Activated T-cell treated with anti-CD3 and anti-CD28 coated beads, Interleukin-2, amount 50 U/mL, for 72 hours (primary cell): ENCODE measurements at places on chromosomes 11 and 22.
A peak's percentile ranks its signal among the peaks of the same experiment; 100 is the strongest.

- no peak for DNase-seq
Measured at GRCh38 chr11:118908901-118909618, 16.7 kb downstream of the BCL9L start.

- DNase-seq: no peak
Measured at GRCh38 chr11:126930091-126930841, 70.3 kb downstream of the KIRREL3 start.

DNA sequence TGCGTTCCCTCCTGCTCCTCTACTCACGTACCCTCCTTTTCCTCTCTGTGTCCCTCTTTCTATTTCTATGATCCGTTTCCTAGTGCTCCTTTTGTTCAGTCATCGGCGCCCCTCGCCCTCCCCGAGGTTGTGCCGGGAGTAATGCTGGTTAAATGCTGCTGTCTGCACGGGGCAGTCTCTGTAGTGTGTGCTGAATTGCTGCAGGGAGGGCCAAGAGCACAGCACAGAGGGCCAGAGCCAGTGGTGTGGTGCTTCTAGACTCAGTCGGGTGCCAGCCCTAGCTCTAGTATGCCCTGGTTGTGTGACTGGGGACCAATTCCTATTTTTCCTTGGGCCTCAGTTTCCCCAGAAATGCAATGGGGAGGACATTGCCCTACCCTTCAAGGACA lies 98.3 kb downstream of the PKNOX2 start:
- DNase-seq: no peak

- no peak for DNase-seq
Measured at GRCh38 chr11:11468954-11469353, 115.9 kb upstream of the CSNK2A3 start.

DNA sequence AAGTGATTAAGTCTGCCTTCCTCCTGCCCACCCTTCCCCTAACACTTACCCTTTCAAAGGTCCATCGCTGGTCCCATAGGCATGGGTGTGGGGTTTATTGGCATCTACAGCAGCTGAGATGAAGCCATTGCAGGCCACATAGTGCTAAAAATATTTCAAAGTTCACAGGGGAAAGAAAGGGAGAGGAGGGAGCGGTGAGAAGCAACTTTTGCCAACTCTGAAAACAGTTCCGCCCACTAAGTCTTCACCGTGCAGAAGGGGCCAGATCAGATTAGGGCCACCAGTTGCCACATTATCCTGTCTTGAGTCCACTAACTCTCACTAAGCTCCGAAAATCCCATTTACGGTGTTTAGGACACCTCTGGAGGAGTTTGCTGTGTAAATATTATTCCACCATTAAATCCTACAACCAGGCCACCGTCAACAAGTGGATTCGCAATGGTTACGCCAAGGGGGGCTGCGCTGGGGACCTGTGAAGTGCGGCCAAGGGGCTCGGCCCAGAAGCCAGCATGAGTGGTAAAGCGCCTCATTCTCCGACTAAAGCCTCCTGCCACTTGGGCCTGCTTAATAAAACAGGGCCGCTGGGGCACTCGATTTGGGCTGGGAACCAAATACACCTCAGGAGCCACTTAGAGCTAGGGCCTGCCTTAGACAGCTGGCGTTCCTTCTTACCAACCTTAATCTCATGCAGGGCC lies 534.9 kb downstream of the MIAT start:
- DNase-seq: no peak

- no peak for DNase-seq
Measured at GRCh38 chr22:49152939-49153770, 674.5 kb downstream of the BRD1 start.

- no peak for DNase-seq
Measured at GRCh38 chr22:17331690-17332089, 37.6 kb upstream of the CECR2 start.

DNA sequence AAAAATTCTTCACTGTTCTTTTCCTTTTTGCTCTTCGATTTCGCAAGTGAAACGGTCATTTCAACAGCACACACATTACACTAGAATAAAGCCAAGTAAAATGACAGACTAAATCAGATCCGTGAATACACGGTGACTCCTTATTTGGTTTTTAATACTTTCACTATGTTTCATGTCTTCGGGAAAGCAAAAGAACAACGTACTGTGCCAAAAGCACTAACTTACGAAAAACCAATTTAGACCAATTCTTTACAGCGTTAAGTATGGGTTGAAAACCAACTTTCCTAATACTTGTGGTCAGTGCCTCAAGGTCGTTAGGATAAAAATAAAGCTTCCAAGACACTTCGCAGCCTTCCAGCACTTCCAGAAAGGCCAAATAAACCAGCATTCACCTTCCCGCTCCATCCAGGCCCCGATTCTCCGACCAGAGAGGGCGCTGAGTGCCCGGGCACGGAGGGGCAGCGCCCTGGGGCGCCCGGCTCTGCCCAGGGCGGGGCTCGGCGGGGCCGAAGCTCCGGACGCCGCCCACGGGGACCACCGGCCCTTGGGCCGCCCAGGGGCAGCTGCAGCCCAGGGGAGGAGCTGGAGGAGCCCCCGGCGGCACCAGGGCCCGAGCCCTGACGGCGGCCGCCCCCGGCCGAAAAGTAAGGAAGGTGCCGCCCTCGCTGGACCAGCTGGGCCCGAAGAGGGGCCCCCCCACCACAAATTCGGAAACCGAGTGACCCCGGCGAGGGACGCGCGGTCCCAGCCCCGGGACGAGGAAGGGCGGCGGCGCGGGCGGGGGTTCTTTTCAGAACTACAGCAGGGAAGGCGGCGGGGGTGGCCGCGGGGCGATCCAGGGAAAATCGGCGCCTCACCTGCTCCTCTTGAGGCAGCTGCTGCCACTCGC lies 499 bp downstream of the ATL3 start:
- peak; percentile 63 for DNase-seq

DNA sequence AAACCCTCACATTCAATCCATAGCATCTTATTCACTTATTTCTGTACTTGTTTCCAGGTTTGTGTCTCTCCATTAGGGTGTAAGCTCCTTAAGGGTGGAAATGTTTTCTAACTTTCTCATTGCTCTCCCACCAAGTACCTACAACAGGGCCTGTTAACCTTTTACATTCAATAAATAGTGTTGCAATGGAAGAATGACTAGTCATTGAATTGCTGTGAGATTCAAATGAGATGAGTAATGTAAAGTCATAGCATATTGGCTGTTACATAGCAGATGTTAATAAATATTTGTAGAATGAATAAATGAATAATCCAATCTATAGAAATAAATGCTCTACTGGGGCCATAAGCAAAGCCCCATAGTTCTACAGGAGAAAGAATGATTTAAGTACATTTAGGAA lies 75.4 kb upstream of the DDI1 start:
- DNase-seq: no peak

DNA sequence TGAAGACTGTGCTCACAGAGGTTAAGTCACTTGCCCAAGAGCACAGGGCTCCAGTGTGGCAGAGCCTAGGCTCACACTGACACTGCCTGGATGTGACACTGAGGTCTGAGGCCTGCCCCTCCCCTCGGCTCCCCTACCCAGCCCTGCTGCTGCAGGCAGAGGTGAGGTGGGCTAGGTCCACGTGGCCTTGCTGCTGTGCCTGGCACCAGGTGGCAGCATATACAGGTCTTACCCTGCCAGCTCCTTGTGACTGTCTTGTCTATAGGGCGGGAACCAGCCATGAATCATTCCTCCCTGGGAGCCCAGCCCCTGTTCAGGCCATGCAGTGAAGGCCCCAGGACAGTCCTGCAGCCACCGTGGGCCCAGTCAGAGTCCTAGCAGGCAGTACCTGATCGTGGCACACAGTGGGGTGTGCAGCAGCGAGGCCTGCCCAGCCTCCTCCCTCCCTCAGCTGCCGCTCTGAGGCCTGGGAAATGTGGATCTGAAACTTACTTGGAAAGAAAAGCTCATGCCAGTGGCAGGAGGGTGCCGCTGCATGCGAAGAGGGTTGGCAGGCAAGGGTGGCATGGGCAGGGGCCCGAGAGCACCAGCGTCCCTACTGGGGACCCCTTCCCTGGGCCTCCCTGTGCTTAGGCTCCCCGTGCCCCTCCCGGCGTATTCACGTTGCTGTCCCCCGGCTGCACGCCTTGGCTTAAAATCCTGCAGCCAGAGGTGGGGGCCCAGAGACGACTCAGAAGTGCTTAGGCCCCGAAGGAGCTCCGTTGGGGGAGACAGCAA lies 1.2 kb upstream of the CERK start:
- DNase-seq: peak; percentile 71

DNA sequence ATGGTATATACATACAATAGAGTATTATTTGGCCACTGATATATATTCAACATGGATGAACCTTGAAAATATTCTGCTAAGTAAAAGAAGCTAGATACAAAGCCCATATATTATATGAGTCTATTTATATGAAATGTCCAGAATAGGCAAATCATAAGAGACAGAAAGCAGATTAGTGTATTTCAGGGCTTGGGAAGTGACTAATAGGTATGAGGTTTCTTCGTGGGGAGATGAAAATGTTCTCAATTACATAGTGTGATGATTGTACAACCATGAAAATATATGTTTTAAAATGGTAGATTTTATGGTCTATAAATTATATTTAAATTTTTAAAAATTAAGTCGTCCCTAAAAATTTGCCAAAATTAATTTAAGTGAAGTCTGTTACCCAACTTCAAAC lies 92.2 kb downstream of the STK33 start:
- no peak for DNase-seq

GRCh38 chr22:31938296-31938695 lies 6.0 kb upstream of the YWHAH start:
- DNase-seq: no peak

DNA sequence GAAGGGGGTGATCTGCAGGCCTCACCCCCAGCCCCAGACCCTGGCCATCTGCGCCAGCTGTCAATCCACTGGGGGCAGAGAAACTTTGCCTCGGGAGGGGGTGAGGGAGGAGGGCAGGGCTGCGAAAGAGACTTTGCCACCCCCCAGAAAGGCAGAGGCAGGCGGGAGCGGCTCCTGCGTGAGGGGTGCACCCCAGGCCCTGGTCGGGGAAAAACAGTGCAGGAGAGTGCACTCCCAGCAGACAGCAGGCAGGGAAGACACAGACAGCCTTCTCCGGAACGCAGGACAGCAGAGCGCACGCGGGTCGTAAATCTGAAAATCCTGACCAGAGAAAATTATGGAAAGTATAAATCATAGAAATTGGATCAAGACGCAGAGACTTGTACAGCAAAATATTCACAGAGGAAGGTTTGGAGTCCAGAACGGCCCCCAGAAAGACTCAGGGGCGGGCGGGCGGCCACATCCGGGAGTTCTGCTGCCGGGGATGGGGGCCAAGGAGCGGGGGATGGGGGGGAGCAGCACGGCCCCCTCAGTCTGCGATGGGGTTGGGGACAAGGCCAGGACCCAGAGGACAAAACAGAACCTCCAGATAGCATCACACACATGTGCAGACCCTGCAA lies 8.0 kb upstream of the MRPL23 start:
- peak; percentile 5 for DNase-seq

- no peak for DNase-seq
Measured at GRCh38 chr11:17932472-17932871, 80.4 kb downstream of the SERGEF start.

- peak; percentile 19 for DNase-seq
Measured at GRCh38 chr11:68974421-68975194, 6.2 kb downstream of the MRGPRD start.

GRCh38 chr11:117319214-117319840 lies 3.3 kb upstream of the BACE1 start:
- no peak for DNase-seq

GRCh38 chr11:68215087-68215445 lies 2.0 kb upstream of the KMT5B start:
- peak; percentile 59 for DNase-seq

GRCh38 chr22:48103126-48103875 lies 1340.9 kb downstream of the TBC1D22A start:
- no peak for DNase-seq

GRCh38 chr11:14454861-14455632 lies 44.6 kb downstream of the COPB1 start:
- DNase-seq: no peak

DNA sequence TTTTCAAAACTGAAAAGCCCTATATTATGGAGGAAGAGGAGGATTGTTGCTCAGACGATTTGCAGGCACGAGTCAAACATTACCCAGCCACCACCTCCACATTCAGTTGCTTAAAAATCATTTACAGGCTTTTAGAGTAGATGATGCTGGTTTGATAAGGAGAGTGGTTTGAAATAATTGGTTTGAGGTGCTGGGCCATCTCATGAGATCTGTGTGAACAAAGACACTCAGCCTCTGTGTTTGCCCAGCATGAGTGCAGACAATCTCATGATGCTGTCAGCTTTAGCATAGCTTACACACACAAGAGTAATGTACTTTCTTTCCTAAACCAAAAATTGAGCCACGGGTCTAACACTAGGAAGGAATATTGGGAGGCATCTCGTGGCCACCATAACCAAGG lies 4.3 kb downstream of the SLC43A3 start:
- no peak for DNase-seq

GRCh38 chr22:19523240-19524169 lies 705 bp downstream of the CLDN5 start:
- peak; percentile 28 for DNase-seq

DNA sequence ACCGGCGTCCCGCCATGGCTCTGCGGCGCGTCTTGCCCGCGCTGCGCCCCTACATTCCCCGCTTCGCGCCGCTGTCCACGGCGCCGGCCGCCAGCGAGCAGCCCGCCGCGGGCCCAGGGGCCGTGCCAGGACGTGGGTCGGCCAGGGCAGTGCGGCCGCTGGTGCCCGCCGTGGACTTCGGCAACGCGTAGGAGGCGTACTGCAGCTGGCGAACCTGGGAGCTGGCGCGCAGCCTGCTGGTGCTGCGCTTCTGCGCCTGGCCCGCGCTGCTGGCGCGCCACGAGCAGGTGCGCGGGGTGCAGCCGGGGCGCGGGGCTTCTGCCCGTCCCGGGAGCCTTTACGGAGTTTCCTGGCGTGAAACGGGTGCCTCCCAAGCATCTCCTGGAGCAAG lies 20.1 kb downstream of the DGCR6L start:
- DNase-seq: no peak

- no peak for DNase-seq
Measured at GRCh38 chr11:105148241-105148640, 8.7 kb upstream of the CARD18 start.

DNA sequence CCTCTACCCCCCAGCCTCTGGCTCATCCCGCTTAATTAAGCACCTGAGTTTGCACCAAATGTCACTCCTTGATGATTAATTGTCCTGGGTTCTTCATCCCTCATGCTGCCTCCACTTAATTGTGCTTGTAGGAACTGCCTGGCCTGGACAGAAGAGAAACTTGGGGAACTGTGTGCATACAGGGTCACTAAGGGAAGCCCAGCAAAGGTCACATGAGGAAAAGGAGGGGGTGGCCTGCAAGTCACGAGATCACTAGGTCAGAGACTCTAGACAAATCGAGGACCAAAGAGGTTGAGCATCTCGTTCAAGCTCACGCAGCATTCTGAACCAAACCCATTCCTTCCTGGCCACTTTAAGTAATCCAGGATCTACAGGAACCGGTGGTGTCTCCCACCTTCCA lies 75.8 kb downstream of the PDE2A start:
- DNase-seq: no peak

DNA sequence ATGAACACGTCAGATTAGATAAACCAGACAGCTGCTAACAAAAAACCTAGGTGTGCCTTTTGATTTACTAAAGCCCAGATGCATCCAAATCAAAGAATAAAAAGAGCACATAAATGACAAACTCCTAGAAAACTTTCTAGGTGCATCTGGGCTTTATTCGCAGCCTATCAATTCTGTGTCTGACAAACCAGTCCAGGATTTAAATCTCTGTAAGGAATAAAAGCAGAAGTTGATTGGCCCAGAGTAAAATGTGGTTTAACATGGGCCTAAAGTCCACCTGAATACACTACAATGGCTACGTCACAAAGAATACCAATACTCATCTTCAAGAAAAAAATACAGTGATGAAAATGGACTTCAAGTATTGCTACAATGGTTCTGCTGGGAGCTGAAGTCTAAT lies 66.8 kb downstream of the SOX6 start:
- no peak for DNase-seq

- DNase-seq: no peak
Measured at GRCh38 chr22:26941896-26942636, 284.7 kb downstream of the MIAT start.
